ENCODE measurements at places on chromosomes 7 and 10.
A peak's percentile ranks its signal among the peaks of the same experiment; 100 is the strongest.

- no peak for DNase-seq
Observed at GRCh38 chr10:48381971-48382370, 75.5 kb downstream of the MAPK8 start.

DNA sequence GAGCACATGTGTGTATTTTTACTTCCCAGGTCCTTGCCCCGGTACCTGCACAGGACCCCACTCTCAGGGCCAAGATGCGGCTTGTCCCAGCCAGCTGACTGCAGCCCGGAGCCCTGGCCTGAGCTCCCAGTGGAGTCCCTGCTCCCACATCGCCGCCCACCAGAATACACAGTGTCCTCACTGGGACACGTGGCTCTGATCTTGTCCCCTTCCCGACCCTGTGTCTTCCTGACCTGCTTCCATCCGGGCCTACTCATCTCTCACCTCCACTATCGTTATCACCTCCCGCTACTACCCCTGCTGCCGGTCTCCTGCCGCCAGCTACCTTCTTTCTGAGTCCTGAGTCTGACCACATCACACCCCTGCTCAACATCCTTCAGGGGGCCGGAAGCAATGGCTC lies 146.3 kb upstream of the CHST15 start:
- DNase-seq = no peak

DNA sequence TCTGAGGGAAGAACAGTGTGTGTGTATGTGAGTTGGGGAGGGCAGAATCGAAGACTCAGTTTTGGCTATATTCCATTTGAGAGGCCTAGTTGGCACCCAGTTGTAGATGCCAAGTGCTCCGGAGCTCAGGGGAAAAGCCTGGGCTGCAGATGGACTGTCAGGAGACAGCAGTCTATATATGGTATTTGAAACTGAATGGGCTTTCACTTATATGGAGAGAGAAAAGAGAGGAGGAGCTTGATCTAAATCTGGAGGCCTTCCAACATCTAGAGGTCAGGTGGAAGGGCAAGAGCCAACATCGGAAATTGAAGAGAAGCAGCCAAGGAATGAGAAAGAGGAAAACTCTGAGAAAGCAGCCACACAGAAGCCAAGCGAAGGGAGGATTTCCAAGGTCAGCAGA lies 350.8 kb upstream of the BMPER start:
- DNase-seq = peak; percentile 11

DNA sequence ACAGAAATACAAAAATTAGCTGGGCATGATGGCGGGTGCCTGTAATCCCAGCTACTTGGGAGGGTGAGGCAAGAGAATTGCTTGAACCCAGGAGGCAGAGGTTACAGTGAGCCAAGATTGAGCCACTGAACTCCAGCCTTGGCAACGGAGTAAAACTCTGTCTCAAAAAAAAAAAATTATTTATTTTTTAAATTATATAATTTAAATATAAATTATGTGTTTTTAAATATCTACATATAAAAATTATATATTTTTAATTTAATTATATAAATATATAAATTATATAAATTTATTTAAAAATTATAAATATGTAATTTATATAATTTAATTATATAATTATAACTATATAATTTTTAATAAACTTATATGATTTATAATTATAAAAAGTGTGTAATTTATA lies 51.2 kb downstream of the PRKG1 start:
- no peak for DNase-seq

DNA sequence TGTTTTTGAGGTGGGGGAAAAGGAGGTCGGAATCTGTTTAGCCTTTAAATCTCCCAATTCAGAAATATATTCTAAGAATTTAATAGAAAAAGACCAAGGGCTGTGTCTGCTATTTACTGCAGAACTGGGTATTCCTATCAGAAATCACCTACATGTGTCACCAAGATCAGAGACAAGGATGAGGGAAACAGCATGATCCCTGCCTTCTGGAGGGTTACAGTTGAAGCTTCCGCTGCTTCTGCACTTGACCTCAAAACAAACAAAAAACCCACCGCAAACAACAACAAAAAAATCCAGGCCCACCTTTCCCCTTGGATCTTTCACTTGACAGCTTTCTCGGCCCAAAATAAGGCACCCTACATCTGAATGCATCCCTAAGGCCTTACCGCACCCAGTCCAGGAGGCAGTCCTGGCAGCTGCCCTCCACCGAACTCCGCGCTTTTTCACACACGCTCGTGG lies 750 bp upstream of the CDK14 start:
- peak; percentile 16 for DNase-seq
